Cardiac muscle cell (in vitro differentiated cells and primary cell): ENCODE measurements at places on chromosomes 3 and 15.

- DNase-seq, result no peak
These were observed 1.6 kb upstream of the SATB1 start for GRCh38 chr3:18426597-18427193.

DNA sequence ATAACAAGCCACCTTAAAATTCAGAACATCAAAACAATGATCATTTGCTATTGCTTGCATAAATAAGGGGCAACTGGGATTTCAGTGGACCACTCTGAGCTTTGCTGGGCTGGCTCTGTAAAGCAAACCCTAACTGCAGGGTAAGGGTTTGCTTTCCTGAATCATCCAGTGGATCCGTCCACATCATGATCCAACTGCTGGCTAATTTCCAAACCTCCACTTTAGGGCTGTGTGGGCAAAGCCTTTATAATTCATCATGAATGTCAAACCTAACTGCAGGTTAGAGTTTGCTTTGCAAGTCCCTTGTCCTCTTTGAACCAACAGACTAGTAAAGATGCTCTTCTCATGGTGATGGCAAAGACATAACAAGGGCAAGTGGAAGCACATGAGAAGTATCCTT lies 76.1 kb downstream of the SYNPR start:
- DNase-seq, result no peak

DNA sequence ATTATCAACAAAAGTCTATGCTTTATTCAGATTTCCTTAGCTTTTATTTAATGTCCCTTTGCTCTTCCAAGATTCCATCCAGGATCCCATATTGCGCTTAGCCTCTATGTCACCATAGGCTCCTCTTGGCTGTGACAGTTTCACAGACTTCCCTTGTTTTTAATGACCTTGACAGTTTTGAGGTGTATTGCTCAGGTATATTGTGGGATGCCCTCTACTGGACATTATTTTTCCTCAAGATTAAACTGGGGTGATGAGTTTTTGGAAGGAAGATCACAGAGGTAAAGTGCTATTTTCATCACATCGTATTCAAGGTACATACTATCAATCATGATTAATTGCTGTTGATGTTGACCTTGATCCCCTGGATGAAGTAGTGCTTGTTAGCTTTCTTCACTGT lies 99.1 kb upstream of the SMAD3 start:
- no peak for DNase-seq

GRCh38 chr3:131114256-131114655 lies 87.6 kb downstream of the NEK11 start:
- no peak for DNase-seq

DNA sequence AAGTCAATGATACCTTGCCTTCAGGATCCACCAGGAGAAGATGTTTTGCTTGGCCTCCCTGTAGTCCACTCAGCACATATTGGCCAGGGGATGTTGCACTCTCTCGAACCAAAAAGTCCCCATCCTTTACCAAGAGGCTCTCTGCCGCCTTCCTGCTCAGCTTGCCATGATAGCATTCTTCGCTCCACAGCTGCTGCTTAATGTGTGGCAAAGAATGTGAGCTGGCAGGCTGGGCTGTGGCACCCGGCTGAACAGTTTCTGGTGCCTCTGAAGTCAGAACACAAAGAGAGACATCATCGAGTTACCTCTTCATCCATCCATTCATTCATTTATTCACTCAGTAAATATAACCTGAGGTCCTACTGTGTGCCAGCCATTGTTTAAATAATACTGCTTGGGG lies 23.9 kb upstream of the CEP152 start:
- DNase-seq, result no peak

DNA sequence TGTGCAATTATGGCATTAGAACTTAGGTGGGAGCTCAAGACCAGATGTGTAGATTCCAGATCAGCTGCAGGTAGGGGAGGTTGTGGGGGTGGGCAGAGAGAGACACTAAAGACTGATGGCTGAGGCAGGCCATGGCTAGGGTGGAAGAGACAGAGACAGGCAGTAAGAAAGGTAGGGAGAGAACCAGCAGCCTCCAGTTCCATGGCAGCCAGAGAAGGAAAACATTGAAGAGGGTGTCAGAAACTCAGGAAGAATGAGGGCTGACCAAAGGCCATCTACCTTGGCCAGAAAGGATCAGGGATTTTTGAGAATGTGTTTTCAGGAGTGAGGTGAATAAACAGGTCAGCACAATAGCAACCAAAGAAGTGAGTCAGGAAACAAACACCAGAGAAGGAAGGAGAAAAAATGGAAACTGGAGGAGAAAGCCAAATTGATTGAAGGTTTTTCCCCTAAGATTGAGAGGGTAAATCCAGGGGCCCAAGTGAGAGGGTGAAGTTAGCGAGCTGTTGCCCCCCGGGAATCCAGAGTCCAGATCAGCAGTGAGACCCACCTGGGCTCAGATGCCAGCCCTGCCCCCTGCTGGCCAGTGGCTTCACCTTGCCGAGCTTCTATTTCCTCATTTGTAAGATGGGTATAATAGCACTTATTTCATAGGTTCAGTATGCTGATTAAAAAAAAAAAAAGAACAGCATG lies 41.0 kb downstream of the ABHD2 start:
- peak; percentile 53 for DNase-seq

- DNase-seq, result no peak
These were observed 35.1 kb upstream of the FRMD4B start for GRCh38 chr3:69420781-69421520.

DNA sequence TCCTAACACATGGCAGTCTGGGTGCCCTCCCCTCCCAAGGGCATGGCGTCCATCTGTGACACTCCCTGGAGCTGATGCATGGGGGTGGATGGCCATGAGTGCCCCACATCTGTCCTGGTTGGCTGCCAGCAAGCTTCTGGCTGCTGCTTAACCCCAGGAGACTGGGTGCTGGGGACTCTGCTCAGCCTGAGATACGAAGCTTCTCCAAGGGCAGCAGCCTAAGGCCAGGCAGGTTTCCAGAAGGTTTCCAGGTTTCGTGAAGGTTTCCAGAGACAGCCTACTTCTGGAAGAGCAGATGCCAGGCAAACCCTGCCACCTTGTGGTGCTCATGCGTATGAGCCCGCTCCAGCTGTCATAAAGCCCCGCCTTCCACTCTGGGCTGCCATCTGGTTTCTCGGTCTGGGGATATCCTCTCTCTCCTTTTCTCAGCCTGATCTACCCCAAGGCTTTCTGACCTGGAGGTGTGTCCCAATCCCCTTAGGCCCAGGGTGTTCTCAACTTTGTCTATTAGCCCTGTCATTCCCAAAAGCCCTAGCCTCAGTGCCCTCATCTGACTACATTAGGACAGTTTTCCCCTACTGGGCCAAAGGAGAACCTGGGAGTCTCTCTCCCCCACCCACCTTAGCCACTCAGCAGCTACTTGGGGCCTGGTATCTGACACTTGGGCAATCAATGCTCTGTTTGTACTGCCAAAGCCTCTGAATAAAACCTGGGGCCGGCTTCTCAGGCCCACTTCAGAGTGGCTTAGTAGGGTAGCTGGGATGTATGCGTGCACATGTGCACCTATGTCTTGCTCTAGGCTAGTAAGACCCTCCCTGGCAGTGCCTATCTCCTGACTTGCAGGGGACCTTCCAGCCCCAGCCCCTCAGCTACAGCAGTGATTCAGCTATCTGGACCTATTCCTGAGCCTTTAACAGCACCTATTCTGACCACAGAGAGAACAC lies 12.0 kb downstream of the MRPL46 start:
- peak; percentile 82 for DNase-seq

DNA sequence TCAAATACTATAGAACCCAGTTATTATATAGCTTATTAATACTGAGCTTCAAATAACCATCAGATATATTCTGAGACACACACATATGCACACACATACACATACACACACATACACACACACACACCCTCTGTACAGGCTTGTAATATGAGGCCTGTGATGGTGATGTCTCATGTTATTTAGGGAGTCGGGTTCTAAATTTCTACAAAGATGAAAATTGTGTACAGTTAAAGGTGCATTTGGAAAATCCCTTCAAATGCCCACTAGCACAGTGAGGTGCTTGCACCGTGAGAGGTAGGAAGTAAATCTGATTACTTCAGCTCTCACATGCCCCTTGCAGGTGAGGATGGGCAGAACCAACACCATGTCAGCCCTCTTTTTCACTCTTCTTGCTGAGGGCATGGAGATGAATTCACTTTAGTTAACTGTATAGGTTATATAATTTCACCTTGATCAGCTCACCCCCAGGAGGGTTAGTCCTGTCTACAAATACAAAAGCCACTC lies 294.5 kb upstream of the PROK2 start:
- DNase-seq, result no peak

DNA sequence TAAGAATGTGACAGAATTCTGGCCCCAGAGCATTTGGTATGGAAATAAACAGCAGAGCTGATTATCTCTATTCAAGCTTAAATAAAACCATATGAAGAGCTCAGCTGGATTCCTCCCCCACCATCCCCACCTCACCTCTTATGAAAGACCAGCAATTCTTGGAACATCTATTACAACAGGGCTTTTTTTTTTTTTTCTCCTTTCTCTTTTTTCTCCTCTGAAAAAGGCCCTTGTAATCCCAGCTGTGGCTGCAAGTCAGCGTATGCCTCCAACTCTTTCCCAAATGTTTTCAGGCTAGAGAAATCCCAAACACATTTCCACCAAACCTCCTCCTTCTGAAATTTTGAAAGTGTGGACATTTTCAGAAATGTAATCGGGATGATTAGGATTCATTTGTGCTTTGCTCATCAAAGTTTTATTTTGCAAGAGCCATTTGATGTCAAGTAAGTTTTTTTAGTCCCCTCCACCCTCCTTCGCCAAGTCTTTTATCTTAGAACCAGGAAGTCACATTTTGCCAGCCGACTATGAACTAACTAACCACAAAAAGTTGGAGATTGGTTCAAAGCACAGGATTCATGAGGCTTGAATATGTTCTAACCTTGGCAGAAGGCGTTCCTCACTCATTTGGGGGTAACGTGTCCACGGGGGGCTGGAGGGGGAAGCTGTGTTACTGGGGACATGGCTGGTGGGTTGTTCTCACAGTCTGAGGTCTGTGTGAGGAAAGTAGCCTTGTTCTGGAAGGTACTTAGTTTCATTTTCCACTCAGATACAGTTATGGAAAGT lies 142.0 kb upstream of the PDZRN3 start:
- no peak for DNase-seq

- DNase-seq, result no peak
These were observed 103.3 kb downstream of the SNRK start for GRCh38 chr3:43389388-43390254.

GRCh38 chr15:77002954-77003912 lies 8.3 kb downstream of the PSTPIP1 start:
- no peak for DNase-seq
